Thyroid gland (tissue), 4 donors: ENCODE measurements at places on chromosomes 12 and 14.

- DNase-seq, result peak; percentile 71
Measured at GRCh38 chr12:49094160-49094974, at the start of gene DHH. DHH (minus strand) TSS chr12:49094801; CDS start chr12:49094512, 289 bp downstream.

DNA sequence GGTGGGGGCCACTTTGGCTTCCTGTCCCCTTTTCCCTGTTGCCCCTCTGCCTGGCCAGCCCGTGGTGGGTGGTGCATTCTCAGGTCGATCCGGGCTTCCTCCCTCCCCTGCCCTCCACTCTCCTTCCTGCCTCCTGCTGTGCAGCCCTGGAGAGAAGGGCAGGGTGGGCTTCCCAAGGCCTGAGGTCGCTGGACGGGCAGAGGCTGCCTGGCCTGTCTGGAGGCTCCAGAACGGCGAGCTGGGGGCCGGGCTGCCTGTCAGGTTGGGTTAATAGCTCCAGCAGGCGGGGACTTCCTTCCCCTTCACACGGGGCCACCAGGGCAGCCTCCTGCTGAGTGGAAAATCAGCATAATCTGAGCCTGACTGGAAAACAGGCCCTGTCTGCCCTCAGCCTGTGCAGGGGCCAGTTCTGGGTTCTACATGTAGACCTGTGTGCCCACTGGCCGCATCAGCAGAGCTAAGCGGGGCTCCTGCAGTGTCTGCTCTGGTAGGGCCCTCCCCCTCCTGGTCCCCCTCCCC is 11.3 kb downstream of the KIF26A start:
- no peak for DNase-seq

- DNase-seq, result peak; percentile 48
Measured at GRCh38 chr12:121794534-121795033, 1.1 kb upstream of the RHOF start.

DNA sequence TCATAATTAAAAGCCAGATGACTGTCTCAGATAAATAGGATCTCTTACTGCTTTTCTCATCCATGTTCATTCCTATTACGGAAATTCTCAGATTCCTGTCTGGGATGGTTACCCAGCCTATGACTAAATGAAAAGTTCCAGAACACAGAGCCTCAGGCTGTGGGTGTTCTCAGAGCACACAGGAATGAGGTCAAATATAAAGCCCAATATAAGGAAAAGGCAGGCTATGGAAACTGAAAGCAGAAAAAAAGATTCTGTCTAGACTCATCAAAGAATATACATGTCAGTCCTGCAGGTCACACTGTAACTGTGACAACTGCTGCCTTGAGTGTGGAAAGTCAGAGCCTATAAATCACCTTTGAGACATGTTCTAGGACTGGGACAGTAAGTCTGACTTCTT is 64.3 kb downstream of the DCAF5 start:
- DNase-seq, result no peak
